ENCODE measurements at places on chromosomes 1 and 21.

- DNase-seq: no peak
Measured at GRCh38 chr1:24123611-24124010, 11.7 kb upstream of the MYOM3 start.

GRCh38 chr21:34644825-34645224 lies 24.0 kb upstream of the CLIC6 start:
- no peak for DNase-seq

GRCh38 chr1:233347338-233347737 lies 19.8 kb downstream of the MAP3K21 start:
- DNase-seq: no peak

DNA sequence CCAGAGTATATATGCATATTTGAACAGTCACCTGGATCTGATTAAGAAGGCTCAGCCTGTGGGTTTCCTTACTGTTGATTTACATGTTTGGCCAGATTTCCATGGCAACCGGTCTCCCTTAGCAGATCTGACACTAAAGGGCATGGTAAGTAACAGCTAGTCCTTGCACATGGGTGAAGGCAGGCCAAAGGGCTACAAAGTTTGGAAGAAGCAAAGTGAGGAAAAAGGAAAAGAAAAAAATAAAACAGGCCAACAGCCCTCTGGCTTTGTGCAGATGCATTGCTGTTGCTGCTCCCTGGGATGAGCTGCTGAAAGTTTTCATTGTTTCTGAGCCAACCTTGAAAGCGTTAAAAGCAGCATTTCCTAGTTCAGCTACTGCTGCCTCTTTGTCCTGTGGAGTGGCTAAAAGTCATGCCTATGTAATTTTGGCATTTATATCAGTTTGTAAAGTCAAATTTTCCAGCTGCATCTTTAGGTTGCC lies 176.5 kb upstream of the HOOK1 start:
- peak; percentile 58 for DNase-seq

DNA sequence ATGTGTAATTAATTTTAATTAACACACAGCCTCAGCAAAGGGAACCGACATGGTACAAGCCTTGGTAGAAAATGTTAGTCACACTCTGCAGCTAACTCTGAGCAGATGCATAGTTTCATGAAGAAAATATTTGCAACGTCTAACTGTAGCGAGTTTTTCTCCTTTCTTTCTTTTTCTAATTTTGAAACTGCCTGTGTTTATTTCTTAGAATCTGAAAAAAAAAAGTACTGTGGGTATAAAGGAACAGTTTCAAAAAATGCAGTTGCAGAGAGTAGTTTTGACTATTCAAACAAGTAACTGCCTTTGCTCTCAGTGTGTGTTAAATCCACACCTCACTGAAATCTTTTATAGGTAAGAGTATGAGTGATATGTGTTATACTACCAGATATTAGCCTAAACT lies 149.9 kb upstream of the C1orf105 start:
- no peak for DNase-seq

Data from brain microvascular endothelial cell (primary cell).